ENCODE measurements at places on chromosomes 4 and X.

DNA sequence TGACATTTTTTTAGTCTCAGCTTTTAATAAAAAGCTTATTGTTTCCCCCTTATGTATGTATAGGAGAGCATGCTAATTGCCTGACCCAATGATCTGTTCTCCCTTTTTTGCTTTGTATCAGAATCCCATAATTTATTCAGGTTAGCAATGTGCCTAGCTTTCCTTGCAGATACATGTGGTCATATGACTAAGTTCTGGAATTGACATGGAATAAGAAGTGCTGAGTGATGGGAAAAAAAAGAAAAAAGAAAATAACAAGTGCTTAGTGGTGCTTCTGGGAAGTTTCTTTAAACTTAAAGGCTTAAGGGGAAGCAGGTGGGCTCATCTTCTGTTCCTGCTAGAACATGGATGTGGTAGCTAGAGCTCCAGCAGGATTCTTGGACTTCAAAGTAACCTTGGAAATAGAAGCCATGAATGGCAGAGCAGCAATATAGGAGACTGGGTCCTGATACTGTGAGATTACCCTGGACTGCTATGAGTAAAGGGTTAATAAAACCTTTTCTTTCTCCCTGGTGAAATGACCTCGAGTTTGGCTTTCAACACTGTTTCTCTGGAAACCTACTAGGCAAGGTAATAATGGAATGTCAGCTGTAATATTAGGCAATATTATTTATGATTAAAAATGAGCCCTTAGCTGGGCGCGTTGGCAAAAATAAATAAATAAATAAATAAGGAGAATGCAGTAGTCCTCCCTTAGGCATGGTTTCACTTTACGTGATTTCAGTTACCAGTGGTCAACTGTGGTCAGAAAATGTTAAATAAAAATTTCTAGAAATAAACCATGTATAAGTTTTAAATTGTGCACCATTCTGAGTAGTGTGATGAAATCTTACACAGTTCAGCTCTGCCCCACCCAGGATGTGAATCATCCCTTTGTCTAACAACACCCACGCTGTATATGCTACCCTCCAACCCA, 16.7 kb upstream of the RBM41 start:
- peak; percentile 24 for DNase-seq

DNA sequence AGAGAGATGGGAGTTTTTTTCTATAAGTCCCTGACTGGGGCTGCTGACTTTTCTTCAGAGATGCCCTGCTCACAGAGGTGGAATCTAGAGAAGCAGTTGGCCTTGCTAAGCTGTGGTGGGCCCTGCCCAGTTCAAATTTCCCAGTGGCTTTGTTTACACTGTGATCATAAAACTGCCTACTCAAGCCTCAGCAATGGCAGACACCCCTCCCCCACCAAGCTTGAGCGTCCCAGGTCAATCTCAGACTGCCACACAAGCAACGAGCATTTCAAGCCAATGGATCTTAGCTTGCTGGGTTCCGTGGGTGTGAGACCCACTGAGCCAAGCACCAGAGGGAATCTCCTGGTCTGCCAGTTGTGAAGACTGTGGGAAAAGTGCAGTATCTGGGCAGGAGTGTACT, 199.8 kb upstream of the WDFY3 start:
- no peak for DNase-seq

- DNase-seq: no peak
Measured at GRCh38 chrX:119477812-119478232, 9.6 kb downstream of the SLC25A5 start.

- no peak for DNase-seq
Measured at GRCh38 chr4:2094545-2094944, 35.4 kb downstream of the NAT8L start.

DNA sequence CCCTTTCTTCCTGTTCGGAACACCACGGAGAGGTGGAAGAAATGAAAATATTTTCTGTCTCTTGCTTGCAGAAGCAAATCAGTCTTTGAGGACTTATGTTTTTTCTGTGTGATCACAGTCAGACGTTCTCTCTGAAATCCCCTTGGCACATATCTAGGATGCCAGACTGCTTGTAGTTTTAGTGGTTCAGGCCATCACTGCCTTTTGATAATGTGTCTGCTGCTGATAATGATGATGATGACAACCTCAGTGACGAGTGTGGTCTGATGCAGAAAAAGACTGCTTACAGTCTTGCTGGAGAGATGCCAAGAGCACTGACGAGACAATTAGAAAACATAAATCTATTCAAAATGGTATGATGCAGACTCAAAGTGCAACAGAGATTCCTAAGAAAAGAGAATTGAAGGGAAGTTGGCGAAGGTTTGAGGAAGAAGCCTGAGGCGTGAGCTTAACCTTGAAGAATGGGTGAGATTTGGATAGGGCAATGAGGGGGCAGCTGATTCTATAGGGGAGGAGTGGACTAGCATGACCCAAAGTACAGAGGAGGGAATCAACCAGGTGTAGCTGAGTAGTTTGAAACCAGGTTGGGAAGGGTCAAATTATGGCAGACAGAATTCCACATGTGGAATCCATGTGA, 7.9 kb downstream of the RAB33A start:
- no peak for DNase-seq

DNA sequence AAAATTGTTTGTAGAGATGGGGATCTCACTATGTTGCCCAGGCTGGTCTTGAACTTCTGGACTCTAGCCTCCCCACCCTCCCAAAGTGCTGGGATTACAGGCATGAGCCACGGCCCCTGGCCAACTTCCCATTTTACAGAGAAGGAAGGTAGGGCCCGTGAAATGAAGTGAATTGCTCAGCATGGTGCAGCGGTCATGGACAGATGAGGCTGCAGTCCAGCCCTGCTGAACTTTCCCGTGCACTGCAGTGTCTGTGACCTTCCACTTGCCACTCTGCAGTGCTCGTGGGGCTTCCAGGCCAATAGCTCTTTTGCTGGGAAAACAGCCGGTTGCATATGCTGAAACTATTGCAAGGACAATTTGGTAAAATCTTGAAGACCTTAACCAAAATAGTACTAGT, 454.4 kb upstream of the FAT1 start:
- no peak for DNase-seq

DNA sequence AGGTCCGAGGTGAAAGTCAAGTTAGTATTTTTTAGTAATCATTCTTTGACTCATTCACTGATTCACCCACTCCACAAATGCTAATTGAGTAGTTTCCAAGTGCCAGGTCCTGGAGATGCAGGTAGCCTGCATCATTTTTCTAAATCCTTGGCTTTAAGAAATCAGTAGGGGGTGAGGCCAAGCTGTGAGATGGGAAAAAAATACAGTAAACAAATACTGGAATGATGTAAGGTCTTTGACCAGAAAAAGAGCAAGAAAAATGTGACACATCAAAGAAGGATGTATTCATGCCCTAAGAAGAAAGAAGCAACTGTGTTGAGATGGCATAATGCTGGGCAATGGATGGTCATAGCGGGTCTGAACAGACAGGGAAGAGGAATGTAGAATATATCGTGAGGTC, 1386.6 kb downstream of the PCDH7 start:
- DNase-seq: no peak

- no peak for DNase-seq
Measured at GRCh38 chr4:123613586-123614344, 217.2 kb downstream of the SPRY1 start.

DNA sequence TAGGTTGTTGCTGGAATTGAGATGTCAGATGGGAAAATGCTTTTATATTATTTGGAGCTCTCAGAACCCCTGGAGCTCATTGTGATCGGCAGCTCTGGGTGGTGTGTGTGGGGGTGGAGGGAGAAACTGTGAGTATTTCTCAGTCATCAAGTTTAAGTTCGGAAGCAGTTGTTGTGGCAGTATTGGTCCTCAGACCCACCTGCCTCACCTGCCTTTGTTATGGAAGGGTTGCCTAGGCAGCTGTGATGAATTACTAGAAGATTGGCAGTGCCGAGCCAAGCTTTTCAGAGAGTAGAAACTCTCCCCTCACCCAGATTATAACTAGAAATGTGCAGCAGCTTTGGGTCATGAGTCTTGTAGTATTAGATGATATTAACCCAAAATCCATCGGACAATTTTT, 9.5 kb downstream of the IGSF1 start:
- DNase-seq: no peak

GRCh38 chr4:169988252-169988651, 37.9 kb downstream of the MFAP3L start:
- DNase-seq: no peak

- DNase-seq: no peak
Measured at GRCh38 chr4:128228845-128229795, 58.5 kb downstream of the PGRMC2 start.

DNA sequence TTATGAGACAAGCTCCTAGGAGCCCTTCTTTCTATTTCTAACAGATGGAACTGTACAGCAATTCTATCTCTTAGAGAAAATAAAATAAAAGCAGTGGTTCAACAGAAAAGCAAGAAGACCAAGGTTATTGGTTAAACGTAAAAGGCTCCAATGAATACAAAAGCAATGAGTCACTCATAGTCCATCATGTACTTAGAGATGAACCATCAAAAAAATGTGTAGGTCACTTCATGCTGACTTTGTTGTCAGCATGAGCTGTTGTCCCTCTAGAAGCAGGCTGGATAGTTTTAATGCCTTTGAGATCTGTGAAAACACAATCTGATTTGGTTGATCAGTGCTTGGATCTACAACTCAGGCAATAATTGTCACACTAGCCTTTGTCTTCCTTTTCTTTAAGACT, 378.6 kb upstream of the ANXA10 start:
- no peak for DNase-seq

DNA sequence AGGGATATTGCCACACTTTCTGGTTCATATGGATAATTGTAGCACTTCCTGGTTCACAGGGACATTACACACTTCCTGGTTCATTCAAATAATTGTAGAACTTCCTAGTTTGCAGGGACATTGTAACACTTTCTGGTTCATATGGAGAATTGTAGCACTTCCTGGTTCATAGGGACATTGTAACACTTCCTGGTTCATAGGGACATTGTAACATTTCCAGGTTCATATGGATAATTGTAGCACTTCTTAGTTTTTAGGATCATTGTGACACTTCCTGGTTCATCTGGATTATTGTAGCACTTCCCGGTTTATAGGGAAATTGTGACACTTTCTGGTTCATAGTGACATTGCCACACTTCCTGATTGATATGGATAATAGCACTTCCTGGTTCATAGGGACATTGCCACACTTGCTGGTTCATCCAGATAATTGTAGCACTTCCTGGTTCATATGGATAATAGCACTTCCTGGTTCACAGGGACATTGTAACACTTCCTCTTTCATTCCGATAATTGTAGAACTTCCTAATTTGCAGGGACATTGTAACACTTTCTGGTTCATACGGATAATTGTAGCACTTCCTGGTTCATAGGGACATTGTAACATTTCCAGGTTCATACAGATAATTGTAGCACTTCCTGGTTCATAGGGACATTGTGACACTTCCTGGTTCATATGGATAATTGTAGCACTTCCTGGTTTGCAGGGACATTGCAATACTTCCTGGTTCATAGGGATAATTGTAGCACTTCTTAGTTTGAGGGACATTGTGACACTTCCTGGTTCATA, 59.2 kb upstream of the CD99 start:
- no peak for DNase-seq

- no peak for DNase-seq
Measured at GRCh38 chrX:111831343-111831742, 44.6 kb upstream of the TRPC5OS start.

DNA sequence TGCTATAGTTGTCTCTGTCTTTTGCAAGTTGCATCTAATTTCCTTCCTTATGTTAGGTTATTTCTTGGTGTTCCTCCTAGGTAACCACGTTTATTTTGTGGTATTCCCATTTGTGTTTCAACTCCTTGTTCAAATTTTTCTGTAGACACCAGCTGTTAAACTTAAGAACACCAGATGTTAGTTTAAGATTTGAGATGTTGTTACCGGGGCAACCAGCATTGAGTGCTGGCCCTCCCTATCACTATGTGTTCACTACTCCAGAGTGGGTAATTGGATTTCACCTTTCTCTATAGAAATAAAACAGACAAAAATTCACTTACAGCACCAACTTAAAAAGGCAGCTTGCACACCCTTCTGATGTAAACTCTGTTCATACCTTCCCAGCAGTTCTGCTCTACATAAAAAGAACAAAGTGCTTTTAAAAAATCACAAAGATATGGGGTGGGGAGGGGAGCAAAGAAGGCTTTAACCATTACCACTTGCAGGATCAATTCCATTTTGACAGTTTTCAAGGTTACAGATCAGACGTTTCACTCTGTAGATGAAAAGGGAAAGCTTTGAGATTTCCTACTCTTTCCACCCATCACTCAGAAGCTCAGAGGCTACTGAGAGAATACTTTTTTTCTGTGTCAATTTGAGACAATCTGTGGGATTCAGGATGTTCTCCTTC, 82.9 kb downstream of the DKK2 start:
- no peak for DNase-seq

DNA sequence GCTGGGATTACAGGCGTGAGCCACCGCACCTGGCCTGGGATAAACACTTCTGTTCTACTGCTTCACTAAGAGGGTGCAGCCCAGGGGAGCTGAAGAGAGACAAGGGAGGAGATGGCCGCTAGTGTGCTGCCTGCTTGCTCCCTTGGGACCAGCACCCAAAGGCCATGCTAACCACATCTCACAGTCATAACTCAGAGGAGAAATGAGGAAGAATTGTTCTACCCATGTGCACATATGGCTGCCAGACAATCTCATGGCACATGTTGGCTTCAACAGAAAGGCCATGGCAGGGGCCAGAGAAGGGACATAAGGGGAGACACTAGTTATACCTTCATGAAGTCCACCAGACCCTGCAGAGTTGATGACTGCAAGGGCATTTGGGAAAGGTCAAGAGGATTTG, 22.4 kb downstream of the CLDN22 start:
- no peak for DNase-seq

- DNase-seq: no peak
Measured at GRCh38 chrX:109294097-109294814, 187.6 kb downstream of the GUCY2F start.

GRCh38 chr4:168622600-168622999, 125.7 kb downstream of the PALLD start:
- no peak for DNase-seq

DNA sequence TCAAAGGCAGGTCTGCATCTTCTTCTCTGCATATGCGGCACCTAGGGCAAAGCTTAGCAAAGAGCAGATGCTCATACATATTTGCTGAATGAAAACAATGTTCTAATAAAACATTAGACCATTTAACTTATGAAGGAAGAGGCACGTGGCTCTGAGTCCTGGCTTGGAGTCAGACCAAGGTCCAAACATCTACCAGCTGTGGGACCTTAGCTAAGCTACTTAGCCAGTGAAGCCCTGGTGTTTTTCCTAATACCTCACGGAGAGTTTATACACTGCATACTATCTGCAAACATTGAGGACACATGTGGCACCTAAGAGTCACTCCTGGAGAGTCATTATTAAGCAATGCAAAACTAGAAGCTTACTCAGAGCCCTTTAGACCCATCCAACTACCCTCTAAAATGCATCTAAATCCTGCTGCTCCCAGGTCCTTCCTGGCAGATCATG, 9.0 kb downstream of the PDGFC start:
- no peak for DNase-seq

- DNase-seq: no peak
Measured at GRCh38 chrX:36388901-36389300, 469.4 kb downstream of the CFAP47 start.

- DNase-seq: no peak
Measured at GRCh38 chr4:7195546-7196287, 3.4 kb downstream of the SORCS2 start.

GRCh38 chr4:103936653-103937145, 216.9 kb upstream of the TACR3 start:
- DNase-seq: no peak

Data from activated naive CD4-positive, alpha-beta T cell treated with Interleukin-2 at 50 U/mL for 16 hours (primary cell).